ENCODE measurements at places on chromosomes 6 and 20.

DNA sequence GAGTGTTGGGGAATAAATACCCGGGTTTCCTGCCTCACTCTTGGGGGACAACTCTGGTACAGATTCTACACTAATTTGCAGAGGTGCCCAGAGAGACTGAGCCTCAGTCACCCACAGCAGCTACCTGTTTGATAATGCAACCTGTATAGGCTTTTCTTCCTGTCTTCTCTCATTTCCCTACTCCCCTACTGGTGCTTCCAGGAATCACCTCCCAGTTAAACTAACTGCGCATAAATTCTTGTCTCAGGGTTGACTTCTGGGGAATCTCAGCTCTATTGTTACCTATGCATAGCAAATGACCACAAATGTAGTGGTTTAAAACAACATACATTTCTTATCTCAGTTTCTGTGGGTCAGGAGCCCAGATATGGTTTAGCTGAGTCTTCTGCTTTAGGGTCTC, 11.3 kb downstream of the OCSTAMP start:
- no peak for DNase-seq

GRCh38 chr20:47606414-47606982, 104.8 kb downstream of the NCOA3 start:
- DNase-seq: no peak

GRCh38 chr6:150352321-150353296, 16.2 kb upstream of the IYD start:
- DNase-seq: no peak

- no peak for DNase-seq
Observed at GRCh38 chr6:156992020-156992804, 215.0 kb downstream of the ARID1B start.

- no peak for DNase-seq
Observed at GRCh38 chr6:25316626-25317025, 37.5 kb downstream of the CARMIL1 start.

- no peak for DNase-seq
Observed at GRCh38 chr6:118319416-118319815, 228.7 kb upstream of the PLN start.

DNA sequence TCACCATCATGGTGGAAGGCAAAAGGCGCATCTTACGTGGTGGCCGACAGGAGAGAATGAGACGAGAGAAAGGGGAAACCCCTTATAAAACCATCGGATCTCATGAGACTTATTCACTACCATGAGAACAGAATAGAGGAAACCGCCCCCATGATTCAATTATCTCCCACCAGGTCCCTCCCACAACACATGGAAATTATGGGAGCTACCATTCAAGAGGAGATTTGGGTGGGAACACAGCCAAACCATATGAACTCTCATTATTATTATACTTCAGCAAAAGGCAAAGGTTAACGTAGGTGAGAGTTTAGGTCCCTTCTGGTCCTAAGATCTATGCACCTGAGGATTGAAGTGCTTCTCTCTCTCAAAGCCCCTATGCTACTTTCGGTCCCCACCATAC, 2.4 kb upstream of the PFDN4 start:
- DNase-seq: no peak

DNA sequence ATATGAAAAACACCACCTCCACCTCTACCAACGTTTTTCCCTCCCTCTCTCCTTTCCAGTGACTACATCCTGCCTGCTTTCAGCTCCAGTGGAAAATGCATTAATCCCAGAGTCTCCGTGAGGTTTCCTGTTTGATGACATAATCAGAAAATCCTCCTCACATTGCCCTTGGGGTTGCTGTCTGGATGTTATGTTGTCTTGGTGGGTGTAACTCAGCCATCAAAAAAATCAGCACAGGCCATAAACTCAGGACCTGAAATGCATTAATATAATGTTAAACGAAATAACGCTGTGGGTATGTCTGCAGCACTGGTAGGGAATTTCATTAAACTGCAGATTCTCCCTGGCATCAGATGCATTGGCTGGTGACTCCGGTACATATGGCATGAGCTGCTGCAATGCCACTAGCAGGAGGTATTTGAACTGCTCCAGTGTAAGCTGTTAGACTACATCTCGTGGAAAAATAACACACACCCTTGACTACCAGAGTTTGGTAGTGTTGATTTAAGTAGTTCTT, 297.8 kb downstream of the PRL start:
- DNase-seq: no peak

- DNase-seq: no peak
Observed at GRCh38 chr6:11243861-11244260, 11.4 kb upstream of the NEDD9 start.

GRCh38 chr20:8147476-8147875, 15.4 kb downstream of the PLCB1 start:
- no peak for DNase-seq

DNA sequence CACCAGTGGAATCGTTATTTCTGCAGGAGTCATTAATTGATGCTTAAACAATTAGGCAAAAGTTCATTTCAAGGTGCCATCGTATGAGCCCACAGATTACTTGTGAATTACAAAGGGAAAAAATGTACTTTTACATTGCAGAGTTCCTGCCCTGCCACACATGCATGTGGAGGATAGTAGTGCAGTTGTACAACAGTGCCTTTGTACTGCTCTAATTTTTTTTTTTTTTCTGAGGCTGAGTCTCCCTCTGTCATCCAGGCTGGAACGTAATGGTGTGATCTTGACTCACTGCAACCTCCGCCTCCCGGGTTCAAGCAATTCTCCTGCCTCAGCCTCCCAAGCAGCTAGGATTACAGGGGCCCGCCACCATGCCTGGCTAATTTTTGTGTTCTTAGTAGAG, 26.0 kb upstream of the SYNJ2 start:
- DNase-seq: no peak

DNA sequence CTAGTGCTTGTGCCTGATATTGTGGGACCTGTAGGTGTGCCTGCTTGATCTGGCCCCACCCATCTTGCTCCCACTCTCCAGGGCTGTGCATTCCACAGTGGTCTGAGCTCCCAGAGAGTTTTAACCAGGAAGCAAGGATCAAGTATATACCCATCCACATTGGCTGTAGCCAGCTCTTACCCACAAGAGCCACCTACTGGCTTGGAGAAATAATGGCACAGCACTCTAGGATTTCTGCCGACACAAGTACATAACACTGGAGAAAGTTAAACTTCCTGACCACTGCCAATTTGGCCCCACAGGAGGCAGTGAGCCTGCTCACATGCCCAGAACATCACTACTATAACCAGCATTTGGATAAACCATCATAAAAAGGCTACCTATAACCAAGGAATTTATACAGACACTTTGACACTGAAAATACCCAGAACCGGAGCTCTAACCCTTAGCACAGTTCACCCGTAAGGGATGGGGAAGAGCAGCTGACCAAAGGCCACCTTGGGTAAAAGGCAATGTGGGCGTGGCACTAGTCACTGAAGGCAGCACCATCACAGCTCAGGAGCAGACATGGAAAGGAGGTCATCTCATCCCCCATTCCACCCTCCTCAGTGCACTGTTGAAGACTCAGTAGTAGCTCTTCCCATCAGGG, 440.4 kb downstream of the BTBD3 start:
- no peak for DNase-seq

DNA sequence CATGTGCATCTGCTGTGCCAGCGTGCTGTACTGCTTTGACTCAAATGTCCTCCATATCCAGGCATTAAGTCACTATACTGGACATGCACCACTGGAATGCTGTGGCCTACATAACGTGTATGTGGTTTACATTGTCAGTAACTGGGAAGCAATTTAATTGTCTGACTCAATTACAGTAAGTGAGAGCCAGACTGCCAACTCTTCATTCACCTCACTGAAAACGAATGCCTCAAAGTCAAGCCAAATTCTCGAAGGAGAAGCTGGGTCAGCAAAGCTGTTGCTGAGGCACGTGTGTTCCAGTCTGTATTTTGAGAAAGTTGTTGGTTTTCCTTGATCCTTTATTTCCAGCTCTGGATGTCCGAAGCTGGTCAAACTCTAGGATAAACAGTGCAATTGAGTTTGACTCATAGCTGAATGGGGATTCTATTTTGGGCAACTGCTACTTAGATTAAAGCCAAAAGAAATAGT, 534.3 kb downstream of the COL12A1 start:
- no peak for DNase-seq

DNA sequence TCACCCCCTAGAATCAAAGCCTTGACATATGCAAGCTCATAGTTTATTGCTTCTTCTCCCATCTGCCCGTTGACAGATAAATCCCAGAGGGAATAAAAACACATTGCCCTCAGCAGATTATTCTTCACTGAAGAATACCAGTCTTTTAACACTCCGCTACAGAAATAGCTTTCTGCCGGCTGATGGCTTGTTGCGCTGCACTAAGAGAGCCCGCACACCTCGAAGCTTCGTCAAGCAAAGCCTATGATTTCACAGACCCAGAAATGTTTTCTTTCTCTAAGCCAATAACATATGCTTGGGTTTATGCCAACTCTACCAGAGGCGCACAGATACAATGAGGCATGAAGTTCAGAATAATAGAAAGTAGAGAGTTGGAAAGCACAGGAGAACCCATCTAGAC, 208.9 kb upstream of the FOXQ1 start:
- DNase-seq: no peak

DNA sequence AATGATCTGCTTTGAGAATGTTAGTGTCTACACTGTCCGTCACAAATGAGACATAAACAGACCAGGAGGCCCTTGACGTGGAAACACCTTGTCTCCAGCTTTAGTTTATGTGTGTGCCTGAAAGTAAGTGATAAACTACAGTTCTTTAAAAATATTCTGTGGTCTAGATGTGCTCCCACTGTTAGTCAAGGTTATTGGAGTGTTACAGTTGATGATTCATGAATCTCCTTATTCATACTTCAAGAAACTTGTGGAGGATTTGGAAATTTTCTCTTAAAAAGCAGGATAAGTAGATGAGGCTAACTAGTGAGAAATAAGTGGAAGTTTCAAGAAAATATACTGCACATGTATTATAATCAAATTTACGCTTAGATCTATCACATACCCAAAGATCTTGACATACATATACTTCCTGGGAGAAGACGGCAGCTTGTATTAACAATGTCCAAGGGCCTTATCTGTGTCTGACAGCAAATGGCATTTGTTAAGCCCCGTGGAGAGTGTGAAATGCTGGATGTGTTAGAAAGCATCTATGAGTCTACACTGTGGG, 90.5 kb upstream of the MBOAT1 start:
- no peak for DNase-seq

GRCh38 chr20:48425817-48426612, 401.8 kb downstream of the PREX1 start:
- DNase-seq: no peak

DNA sequence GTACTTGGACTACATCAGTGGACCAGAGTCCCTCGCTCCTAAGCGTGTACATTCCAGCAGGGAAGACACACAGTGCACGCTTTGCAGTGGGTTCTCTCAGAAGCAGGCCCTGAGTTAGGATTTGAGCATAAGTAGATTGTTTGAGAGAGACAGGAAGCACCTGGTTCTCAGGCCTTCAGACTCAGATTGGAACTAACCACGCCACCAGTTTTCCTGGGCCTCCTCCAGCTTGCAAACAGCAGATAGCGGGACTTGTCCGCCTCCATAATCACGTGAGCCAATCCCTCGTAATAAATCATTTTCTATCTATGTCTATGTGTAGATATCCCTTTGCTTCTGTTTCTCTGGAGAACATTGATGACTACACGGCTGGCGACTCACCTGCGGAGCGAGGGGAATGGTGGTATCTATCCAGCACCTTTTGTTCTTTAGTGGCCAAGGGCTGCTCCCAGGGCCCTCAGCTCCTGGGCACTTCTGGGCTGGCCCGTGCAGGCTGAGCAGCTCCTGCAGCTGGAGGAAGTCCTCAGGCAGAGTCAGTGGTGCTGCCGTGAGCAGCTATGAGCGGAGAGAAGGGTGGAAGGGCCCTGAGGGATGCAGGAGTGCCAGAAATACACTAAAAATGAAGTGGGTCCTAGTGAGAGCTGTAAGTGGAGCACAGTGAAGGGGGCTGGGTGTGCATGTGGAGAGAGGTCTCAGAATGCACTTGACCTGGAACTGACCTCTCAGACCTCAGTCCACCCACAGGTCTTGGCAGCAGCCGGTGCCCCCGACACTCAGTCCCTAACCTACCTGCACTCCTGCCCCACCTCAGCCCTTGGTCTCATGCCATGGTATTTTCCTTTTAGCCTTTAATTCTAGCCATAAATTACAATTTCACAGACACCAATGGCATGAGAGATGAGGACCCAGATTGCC, 76.9 kb downstream of the STK35 start:
- no peak for DNase-seq

GRCh38 chr6:3427687-3428085, 29.2 kb downstream of the SLC22A23 start:
- DNase-seq: no peak

- DNase-seq: no peak
Observed at GRCh38 chr6:40083141-40083920, 149.1 kb upstream of the MOCS1 start.

DNA sequence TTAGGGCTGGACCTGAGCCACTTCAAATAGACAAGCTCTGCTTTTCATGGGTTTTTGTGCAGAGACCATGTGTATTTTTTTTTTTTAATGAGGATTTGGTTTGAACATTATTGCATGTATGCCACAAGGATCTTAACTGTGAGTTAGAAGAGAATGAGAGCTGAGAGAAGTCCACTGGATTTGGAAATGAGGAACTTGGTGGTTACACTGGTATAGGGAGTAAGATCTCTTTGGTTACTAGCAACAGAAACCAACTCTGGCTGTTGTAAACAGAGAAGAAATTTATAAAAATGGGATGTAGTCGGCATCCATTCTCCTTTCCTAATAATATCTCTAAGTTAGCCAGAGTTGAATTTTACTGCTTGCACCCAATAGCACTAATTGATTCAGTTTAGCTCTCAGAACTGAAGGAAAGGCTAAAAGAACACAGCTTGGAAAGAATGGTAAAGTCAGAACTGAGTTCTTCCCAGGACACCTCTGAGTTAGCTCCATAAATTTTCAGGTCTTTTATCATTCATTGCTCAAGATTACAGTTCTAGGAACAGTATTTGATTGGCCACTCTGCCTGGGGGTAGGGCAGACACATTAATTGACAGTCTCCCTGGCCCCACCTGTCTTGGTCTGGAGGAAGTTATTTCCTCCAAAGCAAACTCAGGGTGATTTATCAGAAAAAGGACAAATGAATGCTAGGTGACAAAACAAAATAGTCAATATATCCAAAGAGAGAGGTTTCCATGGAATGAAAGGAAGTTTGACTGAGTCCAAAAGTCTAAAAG, 3.9 kb upstream of the WFDC2 start:
- DNase-seq: no peak

Data from activated CD4-positive, alpha-beta T cell treated with anti-CD3 and anti-CD28 coated beads, Interleukin-2, amount 50 U/mL, for 1 hour (primary cell).